ENCODE measurements at places on chromosomes 7 and 10.

DNA sequence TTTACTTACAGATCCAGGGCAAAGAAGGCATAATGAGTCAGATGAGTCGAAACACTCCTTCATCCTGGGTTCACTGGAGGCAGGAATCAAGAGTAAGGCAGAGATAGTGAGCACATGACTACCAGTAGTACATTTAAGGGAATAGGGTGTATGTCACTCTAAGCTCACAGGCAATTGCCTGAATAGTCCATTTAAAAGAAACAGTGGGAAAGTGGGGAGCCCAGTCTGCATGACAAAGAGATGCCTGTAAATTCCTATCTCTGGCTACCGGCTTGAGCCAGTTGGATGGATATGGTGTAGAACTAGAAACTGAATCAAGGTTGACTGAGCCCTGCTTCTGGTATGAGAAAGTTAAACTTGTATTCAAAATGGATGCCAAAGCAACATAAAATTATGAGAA is 861.5 kb upstream of the ZWINT start:
- no peak for DNase-seq

DNA sequence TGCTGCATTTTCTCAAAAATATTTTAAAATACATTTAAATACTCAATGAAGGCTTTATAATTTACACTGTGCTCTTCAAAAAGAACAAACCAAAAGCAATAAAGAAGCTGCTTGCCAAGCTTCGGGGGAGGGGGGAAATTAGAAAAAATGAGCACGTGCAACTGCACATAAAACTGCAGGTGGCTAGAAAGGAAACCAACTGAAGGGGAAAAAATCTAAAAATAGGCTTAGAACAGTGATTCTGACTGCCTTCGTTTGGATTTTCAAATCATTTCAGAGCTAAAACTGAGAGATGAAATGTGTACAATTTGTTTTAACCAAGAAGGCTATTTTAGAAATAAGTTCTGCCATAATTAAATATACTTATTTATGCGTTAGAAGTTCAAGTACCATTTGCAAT is 61.4 kb downstream of the ABI1 start:
- no peak for DNase-seq

GRCh38 chr10:119268871-119269506 is 61.6 kb downstream of the GRK5 start:
- DNase-seq = no peak

DNA sequence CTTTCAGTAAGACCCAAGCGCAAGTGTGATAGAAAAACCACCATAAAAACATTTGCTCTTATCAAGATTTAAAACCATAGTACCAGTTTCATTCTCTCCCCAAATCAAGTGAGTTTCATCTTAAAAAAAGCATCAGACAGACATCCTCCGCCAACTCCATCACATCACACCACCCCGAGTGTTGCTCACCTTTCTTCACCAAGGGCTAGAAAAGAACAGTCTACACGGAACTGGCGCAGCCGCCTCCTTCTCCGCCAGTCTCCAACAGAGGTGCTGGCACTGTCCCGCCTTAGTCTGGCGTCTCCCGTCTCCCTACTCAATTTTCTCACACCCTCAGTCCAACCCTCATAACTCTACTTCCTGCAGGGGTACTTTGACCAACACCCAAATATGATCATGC is 46.9 kb upstream of the WIPI2 start:
- DNase-seq = no peak

DNA sequence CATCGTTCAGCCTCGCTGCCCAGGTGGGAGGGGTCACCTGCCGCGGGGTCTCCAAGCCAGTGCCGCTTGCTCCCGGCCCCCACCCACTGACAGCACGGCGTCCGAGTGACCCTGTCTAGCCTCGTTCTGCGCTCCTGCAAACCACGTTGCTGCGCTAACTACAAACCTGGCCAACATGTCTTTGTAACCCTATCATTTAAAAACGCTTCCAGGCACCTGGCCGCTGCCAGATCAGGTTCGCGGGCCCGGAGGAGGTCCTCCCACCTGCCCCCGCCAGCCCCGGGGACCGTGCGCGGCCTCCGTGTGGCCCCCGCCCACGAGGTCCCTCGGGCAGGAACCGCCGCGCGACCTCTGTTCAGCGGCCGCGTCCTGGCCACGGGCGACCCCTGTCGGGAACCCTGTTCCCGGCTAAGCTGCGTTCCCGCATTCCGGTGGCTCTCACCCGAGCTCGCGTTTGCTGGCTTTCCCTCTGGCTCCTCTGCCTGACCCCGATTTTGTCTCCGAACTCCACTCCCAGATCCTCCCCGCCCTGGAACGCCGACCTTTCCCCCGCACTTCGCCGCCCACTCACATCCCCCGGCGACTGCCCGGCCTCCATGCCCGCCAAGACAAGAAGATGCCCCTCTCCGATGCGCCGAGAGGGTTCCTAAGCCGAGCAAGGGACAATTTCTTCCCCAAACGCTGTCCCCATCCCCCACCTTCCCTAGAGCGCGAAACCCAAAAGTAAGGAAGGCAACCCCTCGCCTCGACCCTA is 2.4 kb downstream of the SFMBT2 start:
- no peak for DNase-seq

GRCh38 chr10:118501637-118502440 is 93.6 kb downstream of the PRLHR start:
- DNase-seq = no peak

GRCh38 chr7:16135658-16136057 is 285.7 kb downstream of the CRPPA start:
- no peak for DNase-seq

DNA sequence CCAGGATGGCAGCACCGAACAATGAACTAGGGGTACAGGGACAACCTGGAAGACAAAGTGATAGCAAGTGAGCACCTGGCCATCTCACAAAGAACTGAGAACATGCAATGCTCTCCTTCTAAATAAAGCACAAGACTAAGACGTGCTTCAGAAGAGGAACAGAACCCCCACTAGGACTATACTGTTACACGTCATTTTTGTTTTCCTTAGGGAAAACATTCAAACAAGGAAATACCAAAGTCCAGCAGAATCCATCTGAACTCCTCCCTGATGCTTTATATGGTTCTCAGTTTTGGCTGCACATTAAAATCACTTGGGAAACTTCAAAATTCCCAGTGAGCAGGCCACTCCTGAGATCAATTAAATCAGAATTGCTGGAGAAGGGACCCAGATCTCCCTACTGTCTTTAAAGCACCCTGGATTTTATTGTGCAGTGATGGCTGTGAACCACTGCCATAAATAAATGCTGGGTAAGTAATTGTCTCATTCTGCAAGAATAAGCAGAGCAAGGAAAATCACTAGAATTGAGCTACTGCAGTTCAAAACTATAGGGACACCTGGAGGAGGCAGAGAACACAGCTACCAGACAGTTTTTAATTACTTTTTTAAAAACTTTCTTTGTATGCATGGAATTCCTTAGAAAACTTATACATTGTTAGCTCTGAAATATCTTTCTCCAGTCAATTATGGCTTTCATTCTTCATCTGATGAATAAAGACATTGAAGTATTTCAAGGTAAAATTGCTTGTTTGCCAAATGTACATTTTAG is 866.5 kb upstream of the GHITM start:
- no peak for DNase-seq

GRCh38 chr7:142925413-142925812 is 8.1 kb downstream of the TRPV5 start:
- DNase-seq = no peak

- no peak for DNase-seq
These were observed 345.9 kb downstream of the PLXDC2 start for GRCh38 chr10:20162123-20162522.

GRCh38 chr10:12638103-12638502 is 288.8 kb downstream of the CAMK1D start:
- DNase-seq = no peak

- no peak for DNase-seq
These were observed 462.3 kb upstream of the POT1 start for GRCh38 chr7:125391921-125392320.

- no peak for DNase-seq
These were observed 33.0 kb upstream of the CTBP2 start for GRCh38 chr10:125193306-125193877.

GRCh38 chr10:78627254-78627795 is 441.4 kb upstream of the ZMIZ1 start:
- DNase-seq = no peak

GRCh38 chr10:43237631-43238446 is 29.0 kb downstream of the RASGEF1A start:
- no peak for DNase-seq

GRCh38 chr7:112745635-112746034 is 44.6 kb downstream of the TMEM168 start:
- DNase-seq = no peak

DNA sequence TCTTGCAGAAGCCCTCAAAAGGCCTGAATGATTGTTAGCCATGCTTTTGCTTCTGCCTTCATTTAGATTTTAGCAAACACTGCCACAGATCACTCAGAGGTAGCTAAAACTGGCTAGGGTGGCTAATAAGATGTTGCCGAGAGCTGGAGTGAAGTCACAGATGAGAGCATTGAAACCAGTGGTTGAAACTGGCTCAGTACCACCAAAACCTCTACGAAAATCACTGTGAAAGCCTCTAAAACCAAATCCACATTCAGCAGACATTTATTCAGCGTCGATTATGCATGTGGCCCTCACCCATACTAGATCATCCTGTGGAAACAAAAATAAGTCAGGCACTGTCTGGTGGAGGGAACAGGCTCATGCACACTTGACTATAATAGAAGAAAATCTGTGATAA is 50.8 kb downstream of the PIK3CG start:
- no peak for DNase-seq

- no peak for DNase-seq
These were observed 32.7 kb downstream of the VWA2 start for GRCh38 chr10:114271779-114272167.

- DNase-seq = no peak
These were observed 103.1 kb upstream of the PCBD1 start for GRCh38 chr10:70991140-70992124.

DNA sequence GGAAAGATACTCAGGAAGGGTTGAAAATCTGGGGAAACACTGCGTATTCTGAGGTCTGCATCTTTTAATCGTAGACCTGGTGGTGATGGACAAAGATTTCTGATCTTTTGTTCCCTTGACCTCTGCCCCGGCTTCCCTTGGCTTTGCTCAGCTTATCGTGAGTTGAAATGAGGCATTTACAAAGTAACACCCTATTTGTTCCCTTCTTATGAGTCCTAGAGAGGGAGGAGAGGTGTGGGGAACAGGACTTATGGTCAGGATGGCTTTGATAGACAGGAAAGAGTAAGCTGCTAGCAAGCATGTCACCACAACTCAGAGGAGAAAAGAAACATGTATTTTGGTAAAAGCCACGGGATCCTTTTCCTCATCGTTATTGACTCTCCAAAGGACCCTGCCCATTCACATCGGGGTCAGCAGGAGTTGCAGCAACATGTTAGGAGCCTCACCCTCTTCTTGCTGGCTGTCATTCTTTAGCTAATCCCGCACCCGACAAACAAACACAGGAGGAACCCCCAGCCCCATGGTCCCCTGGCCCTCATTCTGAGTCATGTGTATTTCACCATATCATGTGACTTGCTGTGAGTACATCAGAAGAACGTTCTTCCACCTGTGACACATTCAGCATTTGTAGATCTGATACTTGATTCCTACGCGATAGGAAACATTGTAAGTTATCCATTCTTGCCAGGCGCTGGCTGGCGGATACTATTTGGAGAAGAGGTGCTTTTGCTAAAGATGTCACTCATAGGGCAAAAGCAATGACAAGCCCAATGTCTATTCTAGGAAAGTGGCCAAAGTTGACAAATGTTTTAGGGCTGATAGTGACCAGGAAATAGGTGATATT is 170.1 kb downstream of the RTKN2 start:
- DNase-seq = no peak

DNA sequence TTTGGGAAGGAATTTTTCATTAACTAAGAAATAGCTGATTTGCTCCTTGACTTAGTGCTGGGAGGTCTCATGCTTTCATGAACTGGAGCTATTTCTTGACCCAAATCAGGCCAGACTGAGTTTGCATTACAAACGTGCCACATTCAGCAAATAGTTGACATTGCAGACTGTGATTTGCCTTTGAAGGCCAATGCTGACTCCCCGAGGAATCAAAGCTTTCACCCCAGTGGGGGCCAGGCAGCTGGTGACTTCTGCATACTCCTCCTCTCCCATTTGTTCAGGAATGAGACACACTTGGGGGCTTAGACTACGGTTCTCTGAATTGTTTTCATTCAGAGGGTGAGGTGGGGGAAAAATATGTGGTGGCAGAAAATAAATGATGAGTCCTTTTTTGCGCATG is 111.0 kb upstream of the JAZF1 start:
- DNase-seq = no peak

GRCh38 chr7:119900996-119901672 is 371.8 kb upstream of the KCND2 start:
- no peak for DNase-seq

DNA sequence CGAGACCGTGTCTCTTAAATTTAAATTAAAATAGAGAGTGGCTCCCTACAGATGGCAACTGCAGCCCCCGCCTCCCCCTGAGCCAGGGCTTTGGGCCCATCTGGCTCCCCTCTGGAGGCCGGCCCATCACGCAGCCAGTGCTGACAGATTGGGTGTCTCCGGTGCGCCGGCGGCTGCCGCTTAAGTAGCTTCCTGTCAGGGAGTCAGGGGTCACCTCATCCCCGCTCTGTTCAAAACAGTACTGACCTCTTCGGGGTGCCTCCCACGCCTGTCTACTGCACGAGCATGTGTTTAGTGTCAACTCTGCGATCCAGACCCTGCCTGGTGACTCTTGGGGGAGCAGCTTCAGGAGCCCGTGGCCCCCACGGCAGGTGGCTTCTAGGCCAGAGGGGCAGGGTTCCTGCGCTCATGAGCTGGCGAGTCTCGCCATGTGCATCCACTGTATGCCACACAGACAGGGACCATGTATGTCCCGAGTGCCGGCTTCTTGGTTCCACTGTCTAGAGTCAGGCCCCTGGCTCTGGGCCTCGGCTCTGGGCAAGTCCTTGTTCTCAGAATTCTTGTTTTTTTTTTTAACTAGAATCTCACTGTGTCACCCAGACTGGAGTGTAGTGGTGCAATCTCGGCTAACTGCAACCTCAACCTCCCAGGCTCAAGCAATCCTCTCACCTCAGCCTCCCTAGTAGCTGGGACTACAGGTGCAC is 36.1 kb downstream of the KCTD7 start:
- DNase-seq = no peak

- DNase-seq = no peak
These were observed 534.8 kb downstream of the TCERG1L start for GRCh38 chr10:130776724-130777123.

DNA sequence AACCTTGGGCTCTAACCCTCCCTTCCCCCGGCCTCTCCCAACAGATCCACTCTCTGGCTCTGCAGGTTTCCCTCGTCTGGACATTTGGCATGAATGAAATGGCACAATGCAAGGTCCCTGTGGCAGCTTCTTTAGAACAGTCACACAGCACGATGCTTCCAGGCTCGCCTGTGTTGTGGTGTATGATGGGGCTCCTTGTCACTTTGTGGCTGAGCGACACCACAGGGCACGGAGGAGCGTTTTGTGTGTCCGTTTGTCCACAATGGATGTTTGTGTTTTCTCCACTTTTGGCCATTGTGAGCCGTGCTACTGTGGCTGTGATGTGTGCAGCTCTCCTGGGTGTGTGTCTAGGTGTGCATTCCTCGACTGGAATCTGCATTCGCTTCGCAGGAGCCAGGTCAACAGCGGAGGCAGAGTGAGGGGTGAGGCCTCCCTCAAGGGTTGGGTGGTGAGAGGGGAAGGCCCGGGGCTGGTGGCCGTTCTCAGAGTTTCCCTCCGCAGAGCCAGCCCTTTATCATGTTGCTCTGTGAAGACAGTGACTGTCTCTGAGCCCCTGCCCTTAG is 22.3 kb upstream of the SHH start:
- DNase-seq = no peak
